ENCODE measurements at places on chromosomes 7 and 10.
A peak's percentile ranks its signal among the peaks of the same experiment; 100 is the strongest.

- no peak for DNase-seq
- peaks cover 2% of the 10 kb centered on the region for H3K36me3 ChIP-seq
- H3K4me1 ChIP-seq = peaks cover 8% of the 10 kb centered on the region
- no peak overlapping the region for H3K4me3 ChIP-seq
- no peaks in the 10 kb centered on the region for H3K27me3 ChIP-seq
Observed at GRCh38 chr7:23687011-23687410, 7.0 kb downstream of the FAM221A start.

GRCh38 chr7:28086198-28086597, 94.4 kb downstream of the JAZF1 start:
- H3K4me3 ChIP-seq = no peak overlapping the region
- peaks cover 32% of the 10 kb centered on the region for H3K4me1 ChIP-seq
- no peak overlapping the region for H3K27ac ChIP-seq
- no peaks in the 10 kb centered on the region for H3K36me3 ChIP-seq

- peak overlapping the region; percentile 69 for H3K4me3 ChIP-seq
- no peaks in the 10 kb centered on the region for H3K36me3 ChIP-seq
- H3K27me3 ChIP-seq = no peaks in the 10 kb centered on the region
- no peak for DNase-seq
- H3K27ac ChIP-seq = no peak overlapping the region
Observed at GRCh38 chr7:24975644-24976260, 4.2 kb downstream of the OSBPL3 start.

- H3K27me3 ChIP-seq = no peaks in the 10 kb centered on the region
- H3K36me3 ChIP-seq = no peaks in the 10 kb centered on the region
- H3K4me1 ChIP-seq = peaks cover 28% of the 10 kb centered on the region
- peak overlapping the region; percentile 14 for H3K27ac ChIP-seq
- DNase-seq = no peak
Observed at GRCh38 chr7:22672846-22673680, 53.9 kb upstream of the IL6 start.

DNA sequence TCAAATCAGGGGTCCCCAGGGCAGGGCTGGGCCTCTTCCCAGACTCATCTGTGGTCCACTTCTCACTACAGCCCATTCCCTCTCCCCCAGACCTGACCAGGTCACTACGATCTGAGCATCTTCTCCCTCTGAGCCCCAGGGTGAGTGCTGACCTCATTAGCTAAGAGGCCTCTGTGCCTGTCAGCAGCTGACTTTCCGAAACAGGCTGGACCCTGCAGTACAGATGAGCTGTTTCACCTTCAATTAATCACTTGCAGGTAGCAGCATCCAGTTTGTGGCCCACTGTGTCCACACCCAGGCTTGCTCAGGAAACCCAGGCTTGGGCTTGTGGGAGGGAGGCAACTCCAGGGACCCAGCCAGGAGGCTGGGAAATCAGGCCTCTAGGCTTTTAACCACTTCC, 24.3 kb downstream of the SRRM3 start:
- peaks cover 53% of the 10 kb centered on the region for H3K27me3 ChIP-seq
- H3K4me1 ChIP-seq = no peaks in the 10 kb centered on the region
- DNase-seq = no peak
- no peak overlapping the region for H3K27ac ChIP-seq
- H3K36me3 ChIP-seq = peaks cover 12% of the 10 kb centered on the region

- no peak for DNase-seq
- no peak overlapping the region for H3K4me3 ChIP-seq
- peaks cover 85% of the 10 kb centered on the region for H3K27me3 ChIP-seq
- H3K4me1 ChIP-seq = peaks cover 6% of the 10 kb centered on the region
- no peaks in the 10 kb centered on the region for H3K36me3 ChIP-seq
Observed at GRCh38 chr7:26538689-26539088, 247.0 kb downstream of the SNX10 start.

DNA sequence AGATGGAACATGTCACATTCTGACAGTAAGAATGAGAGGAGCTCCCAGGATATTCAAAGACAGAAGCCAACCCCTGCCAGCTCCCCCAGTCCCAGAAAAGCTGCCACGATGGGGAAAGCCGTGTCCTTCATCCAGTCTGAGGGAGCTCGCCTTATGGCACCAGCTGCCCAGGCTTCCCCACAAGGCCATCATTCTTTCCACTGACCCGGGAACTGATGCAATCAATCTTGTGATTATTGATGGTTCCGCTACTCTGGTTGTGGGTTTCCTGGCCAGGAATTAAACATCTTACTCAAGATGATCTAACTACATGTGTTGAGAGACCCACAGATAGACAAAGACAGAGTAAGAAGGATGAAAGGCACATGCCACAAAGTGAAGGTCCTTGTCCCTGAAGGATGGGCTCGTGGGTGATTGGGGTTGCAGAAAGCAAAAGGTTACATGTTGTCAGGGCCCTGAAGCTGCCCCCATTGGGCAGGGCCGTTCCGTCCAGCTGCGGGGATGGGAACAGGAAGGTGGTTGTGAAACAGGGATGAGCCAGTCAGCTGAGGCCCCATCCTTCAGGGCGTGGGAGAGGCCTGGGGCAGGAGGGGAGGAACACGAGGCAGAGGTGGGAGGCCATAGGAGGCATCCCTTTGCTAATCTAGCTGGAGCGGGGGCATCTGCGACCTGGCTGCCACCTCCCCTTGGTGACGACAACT, 127.6 kb downstream of the OAT start:
- no peaks in the 10 kb centered on the region for H3K4me1 ChIP-seq
- H3K4me3 ChIP-seq = no peak overlapping the region
- no peak for DNase-seq
- no peaks in the 10 kb centered on the region for H3K36me3 ChIP-seq
- no peak overlapping the region for H3K27ac ChIP-seq

DNA sequence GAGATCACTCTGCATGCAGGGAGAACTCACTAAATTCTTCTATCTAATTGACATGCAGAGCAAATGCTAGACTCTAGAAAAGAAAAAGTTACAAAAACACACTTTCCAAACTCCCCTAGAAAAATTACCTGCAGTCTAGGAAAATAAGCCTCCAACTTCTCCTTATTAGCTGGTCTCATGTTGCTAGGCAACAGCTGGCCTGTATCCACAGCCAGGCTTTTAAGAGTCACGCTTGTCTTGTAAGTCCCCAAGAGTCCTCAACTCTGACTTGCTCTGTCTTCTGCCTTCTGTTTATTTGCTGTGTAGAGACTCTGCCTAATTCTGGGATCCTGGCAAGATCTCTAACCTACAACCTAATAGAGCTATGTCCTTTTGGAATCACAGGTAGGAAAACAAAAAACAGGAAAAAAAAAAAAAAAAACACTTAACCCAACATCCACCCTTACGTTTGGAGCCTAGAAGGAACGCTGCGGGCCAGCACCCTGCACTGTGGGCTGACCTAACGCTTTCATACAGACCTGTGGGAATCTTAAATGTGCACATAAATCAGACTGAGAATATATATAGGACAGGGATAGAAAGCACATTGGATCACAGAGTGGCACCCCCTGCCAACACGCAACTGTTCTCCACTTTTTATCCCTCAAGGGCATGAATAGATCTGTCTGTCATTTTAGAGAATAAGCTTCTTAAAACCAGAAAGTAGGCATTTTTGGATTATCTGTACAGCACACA, 117.0 kb upstream of the PTPRZ1 start:
- no peak for DNase-seq
- no peaks in the 10 kb centered on the region for H3K27me3 ChIP-seq
- no peaks in the 10 kb centered on the region for H3K36me3 ChIP-seq

GRCh38 chr7:69537691-69538090, 60.6 kb upstream of the AUTS2 start:
- no peak overlapping the region for H3K4me3 ChIP-seq
- H3K36me3 ChIP-seq = peaks cover 3% of the 10 kb centered on the region
- H3K27me3 ChIP-seq = no peaks in the 10 kb centered on the region
- DNase-seq = no peak
- H3K4me1 ChIP-seq = no peaks in the 10 kb centered on the region

- no peak overlapping the region for H3K4me3 ChIP-seq
- peaks cover 12% of the 10 kb centered on the region for H3K4me1 ChIP-seq
- H3K27ac ChIP-seq = peak overlapping the region; percentile 16
- DNase-seq = no peak
- H3K27me3 ChIP-seq = no peaks in the 10 kb centered on the region
- H3K36me3 ChIP-seq = no peaks in the 10 kb centered on the region
Observed at GRCh38 chr10:70320751-70321150, 36.9 kb upstream of the NPFFR1 start.

- H3K27ac ChIP-seq = no peak overlapping the region
- H3K36me3 ChIP-seq = no peaks in the 10 kb centered on the region
- DNase-seq = no peak
- no peaks in the 10 kb centered on the region for H3K4me1 ChIP-seq
Observed at GRCh38 chr7:68074242-68074641, 1077.6 kb downstream of the TYW1 start.

DNA sequence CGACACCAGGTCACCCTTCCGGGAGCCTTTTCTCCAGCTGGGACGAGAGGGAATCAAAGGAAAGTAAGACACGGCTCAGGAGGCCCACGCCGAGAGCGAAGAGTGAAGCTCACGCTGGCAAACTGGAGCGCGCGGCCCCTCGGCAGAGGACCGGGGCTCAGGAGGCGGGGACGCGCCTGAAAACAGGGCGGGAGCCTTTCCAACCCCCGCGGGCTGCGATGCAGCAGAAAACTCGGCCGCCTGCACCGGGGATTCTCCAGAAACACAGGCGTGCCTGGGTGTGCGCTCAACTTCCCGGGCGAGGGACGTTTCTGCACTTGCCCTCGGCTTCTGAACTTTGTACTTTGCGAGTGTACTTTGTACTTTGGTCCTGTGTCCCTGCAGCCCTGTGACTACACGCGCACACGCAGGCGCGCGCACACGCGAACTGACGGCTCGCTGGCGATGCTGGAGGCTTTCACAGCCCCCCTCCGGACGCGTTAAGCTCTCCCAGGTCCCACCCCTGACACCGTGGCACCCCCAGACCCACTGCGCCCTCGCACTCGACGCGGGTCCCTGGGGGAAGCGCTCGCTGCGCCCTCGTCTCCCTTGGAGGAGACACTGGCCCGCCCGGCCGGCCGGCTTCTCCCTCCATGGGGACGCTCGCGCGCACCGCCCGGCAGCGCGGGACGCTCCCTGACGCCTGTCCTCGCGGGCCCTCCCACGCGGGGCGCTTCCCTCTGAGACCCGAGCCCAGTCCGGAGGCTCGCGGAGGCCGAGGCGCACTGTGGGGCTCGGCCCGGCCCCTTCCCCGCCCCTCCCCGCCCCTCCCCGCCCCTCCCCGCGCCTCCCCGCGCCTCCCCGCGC, 588 bp upstream of the PAOX start:
- peak overlapping the region; percentile 81 for H3K4me3 ChIP-seq
- peak; percentile 34 for DNase-seq
- peaks cover 10% of the 10 kb centered on the region for H3K4me1 ChIP-seq
- H3K36me3 ChIP-seq = no peaks in the 10 kb centered on the region

- H3K4me1 ChIP-seq = no peaks in the 10 kb centered on the region
- peak overlapping the region; percentile 80 for H3K4me3 ChIP-seq
- DNase-seq = no peak
- H3K36me3 ChIP-seq = no peaks in the 10 kb centered on the region
- peaks cover 73% of the 10 kb centered on the region for H3K27me3 ChIP-seq
Observed at GRCh38 chr7:138663725-138664710, 37.1 kb downstream of the SVOPL start.

DNA sequence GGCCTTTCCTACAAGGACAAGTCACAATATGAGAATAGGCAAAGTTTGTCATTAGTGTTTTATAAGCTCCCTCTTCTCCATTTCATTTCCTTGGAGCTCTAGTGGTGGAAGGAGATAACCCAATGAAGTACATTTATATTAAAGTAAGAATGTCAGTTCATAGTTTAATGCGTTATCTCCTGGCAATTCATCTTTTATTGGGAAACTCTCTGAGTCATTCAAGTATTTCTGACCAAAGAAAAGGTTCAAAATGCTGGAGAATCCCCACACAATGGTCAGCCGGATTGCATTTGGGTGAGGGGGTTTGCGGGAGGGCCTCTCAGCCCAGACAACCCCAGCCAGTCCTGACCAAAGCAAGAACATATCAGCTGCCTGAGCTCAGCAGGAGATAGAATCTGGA, 321.5 kb upstream of the NRP1 start:
- no peaks in the 10 kb centered on the region for H3K4me1 ChIP-seq
- H3K36me3 ChIP-seq = peaks cover 2% of the 10 kb centered on the region
- no peak overlapping the region for H3K4me3 ChIP-seq
- no peak overlapping the region for H3K27ac ChIP-seq
- no peak for DNase-seq
- peaks cover 23% of the 10 kb centered on the region for H3K27me3 ChIP-seq

- DNase-seq = no peak
- H3K27me3 ChIP-seq = no peaks in the 10 kb centered on the region
- peaks cover 5% of the 10 kb centered on the region for H3K4me1 ChIP-seq
Observed at GRCh38 chr10:102090772-102091171, 25.6 kb downstream of the HPS6 start.

DNA sequence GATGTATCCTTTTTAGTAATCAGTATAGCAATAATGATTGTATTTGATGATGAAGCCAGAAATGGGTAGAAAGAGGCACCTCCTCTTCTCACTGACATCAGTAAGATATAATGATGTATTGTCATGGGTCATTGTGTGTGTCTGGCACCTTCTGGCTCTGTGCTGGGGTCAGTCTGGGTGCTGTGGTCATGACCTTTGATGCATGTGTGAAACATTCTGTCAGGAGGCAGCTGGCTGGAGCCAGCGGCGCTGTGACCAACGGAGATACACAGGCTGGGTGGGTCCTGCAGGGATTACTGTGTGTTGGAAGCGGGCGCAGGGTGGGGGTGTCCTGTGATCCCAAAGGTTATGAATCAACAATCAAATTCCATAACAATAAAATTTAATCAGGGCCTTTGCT, 35.2 kb downstream of the EEPD1 start:
- peak overlapping the region; percentile 81 for H3K27ac ChIP-seq
- H3K4me3 ChIP-seq = no peak overlapping the region
- H3K36me3 ChIP-seq = peaks cover 11% of the 10 kb centered on the region
- DNase-seq = no peak
- H3K4me1 ChIP-seq = peaks cover 18% of the 10 kb centered on the region

DNA sequence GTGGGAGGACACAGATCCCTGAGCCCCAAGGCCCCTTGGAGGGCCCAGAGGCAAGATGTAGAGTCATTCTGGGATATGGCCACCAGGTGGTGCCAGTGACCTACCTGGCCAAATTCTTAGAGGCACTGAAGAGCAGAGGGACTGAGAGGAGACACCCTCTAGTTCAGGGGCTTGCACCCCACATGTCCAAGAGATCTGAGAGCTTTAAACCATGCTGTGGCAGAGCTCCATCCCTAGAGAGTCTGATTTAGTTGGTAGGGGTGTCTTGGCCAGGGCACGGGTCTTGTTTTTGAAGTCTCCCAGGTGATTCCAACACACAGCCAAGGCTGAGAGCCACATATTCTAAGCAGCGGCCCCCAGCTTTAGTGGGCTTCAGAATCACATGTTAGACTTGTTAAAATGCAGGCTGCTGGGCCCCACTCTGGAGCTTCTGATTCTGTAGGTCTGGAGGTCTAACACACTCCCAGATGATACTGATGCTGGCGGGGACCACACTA, 52.5 kb downstream of the PRF1 start:
- no peak overlapping the region for H3K27ac ChIP-seq
- H3K4me3 ChIP-seq = no peak overlapping the region
- H3K27me3 ChIP-seq = peaks cover 11% of the 10 kb centered on the region
- peaks cover 2% of the 10 kb centered on the region for H3K4me1 ChIP-seq
- DNase-seq = peak; percentile 43

- no peak overlapping the region for H3K27ac ChIP-seq
- H3K4me1 ChIP-seq = no peaks in the 10 kb centered on the region
- H3K4me3 ChIP-seq = no peak overlapping the region
- H3K27me3 ChIP-seq = no peaks in the 10 kb centered on the region
Observed at GRCh38 chr7:69504733-69505420, 93.4 kb upstream of the AUTS2 start.

- H3K4me3 ChIP-seq = no peak overlapping the region
- no peak overlapping the region for H3K27ac ChIP-seq
- H3K4me1 ChIP-seq = no peaks in the 10 kb centered on the region
Observed at GRCh38 chr7:117992635-117993376, 119.6 kb upstream of the CTTNBP2 start.

GRCh38 chr10:60384708-60385398, 4.8 kb downstream of the ANK3 start:
- no peak overlapping the region for H3K4me3 ChIP-seq
- no peaks in the 10 kb centered on the region for H3K27me3 ChIP-seq
- peak overlapping the region; percentile 60 for H3K27ac ChIP-seq
- peaks cover 2% of the 10 kb centered on the region for H3K36me3 ChIP-seq
